Dorsolateral prefrontal cortex (tissue), 122 donors: ENCODE measurements at places on chromosomes 5 and 9. TPM values are rescaled to one million over a fixed set of nuclear protein-coding genes. Genes with fewer than 3 reads are reported as not detected.

Gene F2RL2
- 0.50 TPM for total RNA-seq

Gene IFNB1
- total RNA-seq, result not detected

Gene SSBP2
- 103 TPM for total RNA-seq

DNA sequence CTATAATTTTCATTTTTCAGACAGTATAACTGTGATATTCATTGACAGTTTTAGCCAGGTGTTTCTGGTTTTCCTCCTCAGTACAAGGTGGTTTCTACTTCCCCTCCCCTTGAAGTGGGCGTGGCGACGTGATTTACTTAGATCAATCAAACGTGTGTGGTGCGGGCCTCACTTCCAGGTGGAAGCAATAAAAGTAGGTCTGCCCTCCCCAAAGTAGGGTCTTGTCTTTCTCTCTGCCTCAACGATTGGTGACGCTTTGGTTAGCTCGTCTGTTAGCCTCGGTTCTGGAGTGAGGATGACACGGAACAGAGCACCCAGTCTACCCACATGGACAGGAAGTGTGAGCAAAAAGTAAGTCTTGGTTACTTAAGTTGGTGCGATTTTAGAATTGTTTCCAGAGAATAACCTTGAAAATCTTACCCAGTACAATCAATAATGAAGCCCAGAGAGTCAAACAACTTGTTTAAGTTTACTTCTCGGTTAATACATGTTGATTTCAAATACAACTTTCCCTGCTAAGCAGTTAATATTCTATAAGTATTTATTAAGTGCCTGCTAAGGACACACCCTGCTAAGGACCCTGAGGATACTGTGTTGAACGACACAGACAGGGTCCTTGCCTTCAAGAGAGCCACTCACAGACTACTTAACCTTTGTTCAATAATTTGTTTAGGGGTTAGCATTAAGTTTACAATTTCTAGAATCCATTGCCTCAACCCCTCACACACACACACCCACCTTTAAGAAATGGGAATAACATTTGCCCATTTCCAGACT lies 48.4 kb downstream of the COX7C start:
- DNase-seq, result no peak

GRCh38 chr5:138754699-138755057 lies 1.5 kb downstream of the CTNNA1 start:
- DNase-seq, result no peak

- no peak for DNase-seq
These were observed 15.9 kb downstream of the PPP2R2B start for GRCh38 chr5:146862641-146863040.

- DNase-seq, result peak; percentile 4
These were observed 25.8 kb downstream of the CDC25C start for GRCh38 chr5:138305797-138306196.

DNA sequence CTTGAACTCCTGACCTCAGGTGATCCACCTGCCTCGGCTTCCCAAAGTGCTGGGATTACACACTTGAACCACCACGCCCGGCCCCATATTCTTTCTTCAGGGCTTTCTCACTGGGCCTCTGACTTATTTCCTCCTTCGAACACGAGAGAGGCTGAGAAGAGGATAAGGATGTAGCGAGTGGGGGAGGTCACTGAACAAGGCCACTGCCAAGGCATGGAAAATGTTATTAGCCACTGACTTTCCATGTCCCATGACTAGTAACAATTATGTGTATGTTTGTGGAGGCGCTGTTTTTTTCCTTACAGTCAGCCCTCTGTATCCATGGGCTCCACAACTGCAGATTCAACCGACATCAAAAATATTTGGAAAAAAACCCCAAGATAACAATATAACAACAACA lies 12.3 kb upstream of the FCHSD1 start:
- DNase-seq, result no peak
